ENCODE measurements at places on chromosomes 2 and 18.

GRCh38 chr2:117557626-117558025 is 256.9 kb upstream of the DDX18 start:
- no peak for DNase-seq

DNA sequence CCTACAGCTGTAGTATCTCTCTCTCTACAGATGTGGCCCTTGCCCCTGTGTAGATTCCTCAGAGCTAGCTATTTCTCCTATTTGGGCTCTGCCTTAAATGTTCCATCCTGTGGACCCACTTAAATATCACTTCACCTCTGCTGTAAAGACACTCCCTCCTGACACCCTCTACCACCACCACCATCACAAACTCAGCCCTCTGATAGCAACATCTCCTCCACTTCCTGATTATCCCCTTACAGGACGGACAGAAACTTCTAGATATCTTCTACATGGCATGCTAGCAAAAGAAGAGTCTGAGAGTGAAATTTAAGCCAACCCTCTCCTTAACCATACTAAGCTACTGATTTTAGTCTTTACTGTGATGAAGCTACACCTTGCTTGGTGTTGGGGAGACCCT is 3.2 kb upstream of the MAPRE2 start:
- no peak for DNase-seq

DNA sequence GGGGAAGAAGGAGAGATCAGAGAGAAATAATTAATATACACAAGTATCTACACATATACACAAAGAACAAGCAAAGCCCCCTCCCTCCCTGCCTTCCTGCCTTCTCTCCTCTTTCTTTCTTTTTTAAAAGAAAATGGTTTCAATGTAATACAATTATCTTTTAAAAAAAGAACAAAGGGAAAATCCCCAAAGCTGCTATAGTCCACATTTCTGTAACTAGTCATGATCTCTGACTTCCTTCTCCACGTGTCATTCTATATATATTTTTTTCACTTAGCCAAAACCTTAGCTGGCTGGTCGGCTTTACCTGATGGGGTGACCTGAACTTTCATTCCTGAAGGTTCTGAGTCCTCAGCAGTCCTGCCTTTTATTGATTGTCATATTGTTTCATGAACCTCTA is 44.3 kb downstream of the MAP3K20 start:
- no peak for DNase-seq

GRCh38 chr2:172996387-172996961 is 79.2 kb upstream of the MAP3K20 start:
- DNase-seq: no peak

DNA sequence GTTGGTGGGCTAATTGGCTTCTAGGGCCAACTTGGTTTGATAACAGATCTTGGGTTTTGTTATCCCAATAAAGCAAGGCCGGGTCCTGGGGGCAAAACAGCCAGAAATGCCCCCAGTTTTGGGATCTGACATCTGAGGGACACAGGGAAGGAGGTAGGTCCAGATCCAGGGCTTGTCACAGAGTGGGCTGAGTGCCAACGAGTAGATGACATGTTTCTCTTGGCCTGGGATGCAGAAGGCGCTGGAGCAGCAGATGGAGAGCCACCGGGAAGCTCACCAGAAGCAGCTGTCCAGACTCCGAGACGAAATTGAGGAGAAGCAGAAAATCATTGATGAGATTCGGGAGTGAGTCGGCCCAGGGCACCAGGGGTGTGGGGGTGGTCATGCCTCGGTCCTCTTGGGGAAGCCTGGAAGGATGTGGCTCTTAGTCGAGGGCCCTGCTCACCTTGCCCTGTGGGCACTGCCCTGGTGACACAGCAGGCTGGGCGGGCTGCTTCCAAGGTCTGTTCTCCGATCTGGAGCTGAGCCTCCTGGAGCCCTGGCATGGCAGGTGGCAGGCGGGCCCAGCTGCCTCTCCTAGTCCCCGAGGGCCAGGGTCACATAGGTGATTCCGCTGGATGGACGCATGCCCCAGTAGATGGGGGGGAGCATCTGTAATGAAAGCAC is 40.2 kb upstream of the LYPD6B start:
- DNase-seq: no peak

GRCh38 chr2:126656431-126657147 is 631 bp downstream of the GYPC start:
- DNase-seq: peak; percentile 67

- no peak for DNase-seq
Observed at GRCh38 chr2:20185176-20186022, 39.5 kb downstream of the SDC1 start.

DNA sequence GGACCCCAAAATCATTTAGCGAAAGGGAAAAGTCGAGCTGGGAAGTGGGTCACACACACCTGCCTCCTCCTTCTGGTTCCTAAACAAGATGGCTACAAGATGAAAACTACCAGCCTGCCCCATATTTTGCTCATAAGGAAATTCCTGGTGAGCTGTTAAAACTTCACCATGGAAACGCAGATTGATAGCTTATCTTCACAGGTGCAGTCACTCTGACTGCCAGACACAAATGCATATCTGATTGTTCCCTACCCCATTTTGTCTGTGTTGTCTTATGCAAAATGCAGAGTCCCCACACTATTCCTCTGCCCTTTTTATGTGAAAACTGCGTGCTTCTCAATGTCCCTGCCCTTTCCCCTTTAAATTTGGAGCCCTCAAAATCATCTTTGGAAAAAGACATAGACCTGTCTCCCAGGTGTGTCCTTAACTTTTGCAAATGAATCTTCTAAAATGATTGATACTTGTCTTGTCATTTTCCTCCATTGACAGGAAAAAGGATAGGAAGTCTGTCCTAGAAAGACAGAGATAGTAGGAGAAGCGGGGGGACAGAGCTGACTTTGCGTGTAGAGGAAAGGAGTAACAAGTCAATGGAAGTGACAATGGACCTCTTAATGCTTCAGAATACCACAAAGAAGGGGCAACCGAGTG is 38.9 kb upstream of the THOC1 start:
- no peak for DNase-seq

- DNase-seq: no peak
Observed at GRCh38 chr2:127098711-127099110, 8.2 kb downstream of the BIN1 start.

DNA sequence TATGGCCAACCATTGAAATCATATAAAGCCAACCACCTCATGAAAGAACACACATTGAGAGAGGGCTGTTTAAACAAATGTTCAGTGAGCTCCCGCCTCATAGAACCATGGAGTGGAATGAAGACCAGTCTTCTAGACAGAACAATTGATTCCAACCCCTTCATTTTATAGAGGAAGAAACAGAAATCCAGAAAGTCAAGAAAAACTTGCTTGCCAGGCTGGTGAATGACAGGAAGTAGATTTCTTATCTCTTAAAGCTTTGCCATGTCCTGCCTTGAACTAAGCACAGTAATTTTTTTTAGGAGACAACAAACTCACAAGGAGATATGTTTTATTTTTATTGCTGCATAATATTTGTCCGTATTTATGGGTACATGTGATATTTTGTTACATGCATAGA is 16.5 kb upstream of the NRP2 start:
- no peak for DNase-seq

GRCh38 chr2:109060496-109060895 is 68.5 kb upstream of the SH3RF3 start:
- DNase-seq: no peak

DNA sequence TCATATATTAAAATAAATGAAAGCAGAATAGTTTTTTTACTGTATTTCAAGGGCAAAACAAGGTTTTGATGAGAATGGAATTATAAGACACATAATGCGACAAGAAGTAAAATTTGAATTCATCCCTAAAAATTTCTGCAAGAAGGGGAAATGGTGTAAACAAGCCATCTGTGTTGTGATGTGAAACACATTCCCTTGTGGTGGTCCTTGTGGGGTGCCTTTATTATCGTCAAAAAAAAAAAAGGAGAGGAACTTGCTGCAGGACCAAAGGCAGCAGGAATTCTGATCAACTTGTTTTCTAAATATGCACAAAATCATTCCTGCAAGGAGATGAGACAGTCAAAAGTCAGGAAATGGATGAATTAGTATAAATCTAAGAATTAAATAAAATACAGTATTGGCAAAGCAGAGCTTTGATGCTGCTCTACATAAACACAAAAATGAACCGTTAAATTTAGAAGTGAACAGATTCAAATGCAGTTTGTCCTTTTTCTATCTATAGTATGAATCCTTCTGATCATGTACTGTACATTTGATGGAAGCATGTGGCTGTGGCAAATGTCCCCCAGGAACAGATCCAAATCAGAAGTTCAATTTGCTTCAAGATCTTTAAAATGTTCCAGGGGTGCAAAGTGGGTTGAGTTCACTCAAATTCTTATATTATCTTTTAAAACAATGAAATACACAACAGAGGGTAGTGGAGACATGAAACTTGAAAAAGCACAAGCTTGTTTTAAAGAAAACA is 818.8 kb downstream of the PLCL1 start:
- DNase-seq: no peak

Measured in stimulated activated naive CD4-positive, alpha-beta T cell (primary cell).